ENCODE measurements at places on chromosomes 12 and 14. TPM values are rescaled to one million over a fixed set of nuclear protein-coding genes. Genes with fewer than 3 reads are reported as not detected.

- no peak for DNase-seq
Measured at GRCh38 chr12:80894179-80894578, 43.6 kb downstream of the LIN7A start.

DNA sequence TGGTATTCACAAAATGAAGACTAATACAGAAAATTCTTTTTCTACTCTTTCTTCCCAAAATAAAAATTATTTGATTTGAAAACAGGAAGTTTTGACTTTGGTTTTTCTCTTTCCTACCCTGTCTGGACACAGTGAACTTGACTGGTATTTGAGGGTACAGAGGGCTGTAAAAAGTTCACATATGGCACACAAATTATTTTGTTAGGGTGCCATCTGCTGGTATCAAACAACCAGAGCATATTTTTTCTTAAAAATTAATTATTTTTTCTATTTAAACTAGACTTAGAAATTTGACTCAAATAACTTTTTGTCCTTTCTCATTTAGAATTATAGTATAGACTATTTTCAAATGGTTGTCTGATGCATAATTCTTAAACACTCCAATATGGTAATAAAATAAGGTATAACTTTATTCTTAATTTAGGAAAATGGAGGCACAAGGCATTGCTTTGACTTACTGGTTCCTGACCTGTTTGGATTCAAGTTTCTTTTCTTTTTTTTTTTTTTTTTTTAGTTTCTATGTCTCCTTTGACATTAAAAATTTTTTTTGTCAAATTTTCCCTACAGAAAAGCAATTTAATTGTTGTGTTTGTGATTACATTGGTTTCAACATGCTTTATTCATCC lies 390.6 kb downstream of the PRKD1 start:
- no peak for DNase-seq

- peak; percentile 76 for DNase-seq
Measured at GRCh38 chr14:34874386-34875030, 652 bp downstream of the BAZ1A start.

GRCh38 chr14:22471545-22472121 lies 117.4 kb downstream of the DAD1 start:
- DNase-seq, result peak; percentile 73

DNA sequence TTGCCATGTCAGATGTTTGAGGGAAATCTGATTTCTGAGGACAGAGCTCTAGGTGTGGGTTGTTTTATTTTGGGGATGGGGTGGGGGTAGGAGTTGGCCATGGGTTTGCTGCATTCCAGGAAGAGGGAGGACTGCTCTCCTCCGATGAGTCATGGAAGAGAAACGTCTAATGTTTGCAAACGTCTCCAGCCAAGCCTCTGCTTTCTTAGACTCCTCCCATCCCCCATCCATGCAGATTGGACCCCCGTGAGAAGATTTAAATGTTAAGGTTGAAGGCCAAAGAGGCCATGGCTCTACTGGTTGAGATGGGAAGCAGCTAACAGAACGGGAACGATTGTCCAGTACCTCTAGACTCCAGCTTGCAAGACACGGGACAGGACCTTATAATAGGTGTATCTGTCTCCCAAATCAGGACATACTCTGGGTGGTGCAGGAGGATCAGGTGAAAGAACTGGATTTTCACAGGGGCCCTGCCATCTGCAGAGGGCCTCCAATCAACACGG lies 11.4 kb upstream of the ATP2A2 start:
- DNase-seq, result peak; percentile 68

GRCh38 chr12:109741970-109742703 lies 28.5 kb downstream of the FAM222A start:
- DNase-seq, result peak; percentile 43

- DNase-seq, result peak; percentile 89
Measured at GRCh38 chr14:101561145-101561896, at the start of gene DIO3. Gene DIO3 (plus strand): TSS chr14:101561495.

GRCh38 chr14:44204061-44204835 lies 302.8 kb downstream of the FSCB start:
- no peak for DNase-seq

The TCP11L2 gene
- total RNA-seq, result 30.7 TPM

The FAM90A1 gene
- total RNA-seq, result not detected

The KSR2 gene
- 0.37 TPM for total RNA-seq

The AMN1 gene
- 14.0 TPM for total RNA-seq

The SEC23A gene
- 193 TPM for total RNA-seq

The GPRC5D gene
- total RNA-seq, result not detected

The GNB3 gene
- 2.6 TPM for total RNA-seq

The NEUROD4 gene
- total RNA-seq, result not detected
